Activated naive CD4-positive, alpha-beta T cell treated with anti-CD3 and anti-CD28 coated beads, Interleukin-2, amount 10 ng/mL, durations not matched to agents 7 days and 5 days (primary cell): ENCODE measurements at places on chromosomes 7 and 10.

DNA sequence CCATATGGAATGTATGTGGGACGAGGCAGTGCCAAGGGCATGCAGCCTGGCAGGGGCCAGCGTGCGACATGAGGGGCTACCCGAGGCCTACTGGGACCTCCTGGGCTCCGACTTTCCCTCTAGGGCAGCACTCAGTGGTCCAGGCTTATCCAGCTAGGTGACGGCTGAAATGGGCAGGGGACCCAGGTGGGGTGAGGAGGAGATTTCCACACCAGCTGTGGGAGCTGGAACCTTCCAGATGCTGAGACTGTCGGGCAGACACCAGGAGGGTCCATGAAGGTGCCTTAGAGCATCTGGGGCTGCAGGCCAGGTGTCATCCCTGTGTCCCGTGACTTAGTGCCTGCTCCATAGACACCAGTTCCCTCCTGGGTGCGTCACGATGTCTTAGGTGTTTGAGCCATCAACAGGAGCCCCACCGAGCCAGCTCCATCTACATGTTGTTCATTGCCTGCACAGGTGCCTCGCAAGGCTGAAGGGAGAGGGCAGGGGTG lies 13.4 kb downstream of the ZNF316 start:
- DNase-seq = no peak

DNA sequence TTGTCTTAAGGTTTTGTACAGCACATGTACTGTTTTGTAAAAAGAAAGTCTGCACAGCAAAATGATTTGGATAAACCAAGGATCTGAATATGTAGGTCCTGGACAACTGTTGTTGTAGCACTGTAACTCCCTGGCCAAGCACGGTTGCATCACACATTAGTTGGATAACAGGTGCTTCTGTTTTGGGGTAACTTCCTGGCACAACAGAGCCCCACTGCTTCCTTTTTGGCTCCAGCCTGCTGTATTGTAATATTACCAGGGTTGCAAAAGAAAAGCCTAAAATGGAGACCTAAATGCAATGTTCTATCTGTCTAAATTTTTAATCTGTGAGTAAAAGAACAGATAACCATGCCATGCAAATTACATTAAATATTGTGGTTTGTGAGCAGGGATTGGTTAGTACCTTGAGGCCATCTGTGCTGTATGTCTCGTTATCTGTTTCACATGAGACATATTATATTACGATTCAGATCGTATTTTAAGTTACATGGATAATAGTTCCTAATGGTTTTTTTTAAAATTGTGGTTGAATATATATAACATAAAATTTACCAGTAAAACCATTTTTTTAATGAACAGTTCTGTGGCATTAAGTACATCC lies 27.5 kb upstream of the WAC start:
- no peak for DNase-seq

DNA sequence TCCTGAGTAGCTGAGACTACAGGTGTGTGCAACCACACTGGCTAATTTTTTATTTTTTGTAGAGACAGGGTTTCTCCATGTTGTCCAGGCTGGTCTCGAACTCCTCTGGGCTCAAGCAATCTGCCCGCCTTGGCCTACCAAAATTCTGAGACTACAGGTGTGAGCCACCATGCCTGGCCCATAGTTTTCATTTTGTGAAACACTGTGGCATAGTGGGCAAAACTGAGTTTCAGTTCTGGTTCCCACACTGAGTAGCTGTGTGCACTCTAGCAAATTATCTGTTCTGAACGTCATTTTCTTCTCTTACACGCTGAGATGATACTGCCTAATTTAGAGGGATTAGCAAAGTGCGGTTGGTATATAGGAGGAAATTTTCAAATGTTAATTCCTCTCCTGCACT lies 13.5 kb downstream of the ATP5MK start:
- no peak for DNase-seq

- DNase-seq = no peak
These were observed 108.4 kb upstream of the ZMIZ1 start for GRCh38 chr10:78960316-78960800.

GRCh38 chr10:46540412-46541016 lies 15.9 kb downstream of the GPRIN2 start:
- peak; percentile 17 for DNase-seq
